Globus pallidus (tissue), 1 donor: ENCODE measurements at places on chromosomes 12 and 14.

- DNase-seq: no peak
These were observed 34.5 kb upstream of the ARID2 start for GRCh38 chr12:45695035-45695434.

GRCh38 chr14:75566752-75567151 lies 11.7 kb upstream of the FLVCR2 start:
- no peak for DNase-seq

DNA sequence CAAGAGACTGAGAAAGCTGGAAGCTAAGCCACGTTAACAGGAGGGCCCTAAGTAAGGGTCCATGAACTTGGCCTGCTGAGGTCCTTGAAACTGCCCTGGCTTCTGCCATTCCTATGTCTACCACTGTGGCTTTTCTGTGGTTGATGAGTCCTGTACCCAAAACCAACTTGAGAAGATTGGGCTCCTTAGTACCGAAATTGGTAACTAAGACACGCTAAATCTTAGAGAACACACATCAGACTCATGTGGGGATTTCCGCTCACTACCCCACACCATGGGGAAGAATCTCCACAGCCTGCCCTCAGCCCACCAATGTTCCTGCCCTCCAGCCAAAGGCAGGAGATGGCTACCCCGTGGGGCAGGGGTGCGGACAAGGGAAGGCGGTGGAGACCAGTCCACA lies 232.9 kb downstream of the SPTSSA start:
- DNase-seq: no peak

DNA sequence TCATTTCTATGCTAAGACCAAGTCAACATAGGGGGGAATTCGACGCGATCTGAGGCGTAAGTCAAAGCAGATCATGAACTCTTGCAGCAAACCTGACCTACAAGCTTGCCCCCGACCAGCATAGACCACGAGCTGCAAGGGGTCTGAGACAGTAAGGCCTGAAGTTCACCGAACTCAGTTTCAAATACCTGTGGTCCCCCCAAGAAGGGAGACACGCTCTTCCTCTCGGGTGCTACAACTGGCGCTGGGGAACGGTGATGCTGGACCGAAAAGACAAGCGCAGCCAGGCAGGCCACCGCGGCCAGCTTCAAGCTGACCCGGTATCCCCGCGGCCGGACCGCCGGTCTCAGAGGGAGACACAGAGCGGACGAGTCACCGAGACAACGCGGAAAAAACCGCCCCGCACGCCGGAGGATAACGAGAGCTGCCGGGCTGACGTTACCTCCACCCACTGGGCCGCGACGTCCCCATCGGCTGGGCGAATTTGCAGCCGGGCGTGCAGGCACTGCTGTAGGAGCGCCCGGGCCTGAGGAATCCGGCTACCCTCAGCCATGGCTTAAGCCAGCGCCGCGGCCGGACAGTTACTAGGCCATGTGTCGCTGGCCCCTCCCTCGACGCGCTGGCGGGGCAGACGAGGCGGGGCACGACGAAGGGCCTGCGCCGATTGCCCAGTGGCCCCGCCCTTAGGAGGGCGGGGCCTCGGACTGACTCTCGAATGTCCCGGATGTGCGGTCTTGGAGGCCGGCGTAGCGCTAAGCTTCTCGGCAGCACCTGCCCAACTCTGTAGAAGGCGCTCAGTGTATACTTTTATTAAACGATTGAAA lies at the start of gene DTD2:
DTD2 (minus strand) TSS at position 666 of the 824 bp plus-strand sequence; CDS start at position 553, 113 bp downstream.
- peak; percentile 98 for DNase-seq

- no peak for DNase-seq
These were observed 54.1 kb downstream of the PITPNM2 start for GRCh38 chr12:123096741-123097140.

DNA sequence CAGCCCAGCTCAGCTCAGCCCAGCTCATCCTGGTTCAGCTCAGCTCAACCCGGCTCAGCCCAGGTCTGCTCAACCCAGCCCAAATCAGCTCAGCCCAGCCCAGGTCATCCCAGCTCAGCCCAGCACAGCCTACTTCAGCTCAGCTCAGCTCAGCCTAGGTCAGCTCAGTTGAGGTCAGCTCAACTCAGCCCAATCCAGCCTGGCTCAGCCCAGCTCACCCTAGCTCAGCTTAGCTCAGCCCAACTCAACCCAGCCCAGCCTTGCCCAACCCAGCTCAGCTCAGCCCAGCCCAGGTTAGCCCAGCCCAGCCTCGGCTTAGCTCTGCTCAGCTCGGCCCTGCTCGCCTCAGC lies 332.3 kb downstream of the TMEM121 start:
- DNase-seq: no peak

DNA sequence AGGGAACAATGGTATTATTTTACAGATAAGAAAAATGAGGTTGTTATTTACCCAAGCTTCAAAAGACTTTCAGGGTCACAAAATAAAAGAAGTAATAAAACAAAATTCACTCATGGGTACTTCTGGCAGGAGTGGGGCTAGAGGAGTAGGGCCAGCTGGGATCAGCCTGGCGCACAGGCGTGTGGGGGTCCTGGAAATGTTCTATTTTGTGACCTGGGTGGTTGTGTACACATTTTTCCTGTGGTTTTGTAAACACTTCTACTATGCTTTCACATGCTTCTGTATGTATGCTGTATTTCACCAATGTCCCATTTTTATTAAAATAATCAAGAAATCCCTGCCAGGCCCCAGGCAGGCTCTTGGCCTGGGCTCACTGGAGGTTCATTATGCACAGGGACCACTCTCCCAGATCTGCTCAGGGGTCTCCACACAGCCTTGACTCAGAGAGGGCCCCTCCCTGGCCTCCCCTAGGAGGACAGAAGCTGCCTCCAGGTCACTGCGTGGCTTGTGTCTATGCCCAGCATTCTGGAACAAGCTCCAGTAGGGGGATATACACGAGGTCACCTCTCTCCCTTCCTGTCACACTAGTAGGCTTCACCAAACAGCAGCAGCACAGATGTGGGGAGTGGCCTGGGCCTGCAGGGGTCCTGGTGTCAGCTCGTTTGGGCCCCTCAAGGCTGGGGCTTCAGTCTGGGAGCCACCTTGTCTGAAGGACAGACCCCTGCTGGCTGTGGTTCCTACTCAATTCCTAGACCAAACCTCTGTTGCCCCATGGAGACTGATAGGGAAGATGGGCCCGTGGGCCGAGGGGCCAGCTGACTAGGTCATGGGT lies 37.8 kb downstream of the ANAPC7 start:
- DNase-seq: no peak

- no peak for DNase-seq
These were observed 437.9 kb downstream of the AACS start for GRCh38 chr12:125503128-125503527.

DNA sequence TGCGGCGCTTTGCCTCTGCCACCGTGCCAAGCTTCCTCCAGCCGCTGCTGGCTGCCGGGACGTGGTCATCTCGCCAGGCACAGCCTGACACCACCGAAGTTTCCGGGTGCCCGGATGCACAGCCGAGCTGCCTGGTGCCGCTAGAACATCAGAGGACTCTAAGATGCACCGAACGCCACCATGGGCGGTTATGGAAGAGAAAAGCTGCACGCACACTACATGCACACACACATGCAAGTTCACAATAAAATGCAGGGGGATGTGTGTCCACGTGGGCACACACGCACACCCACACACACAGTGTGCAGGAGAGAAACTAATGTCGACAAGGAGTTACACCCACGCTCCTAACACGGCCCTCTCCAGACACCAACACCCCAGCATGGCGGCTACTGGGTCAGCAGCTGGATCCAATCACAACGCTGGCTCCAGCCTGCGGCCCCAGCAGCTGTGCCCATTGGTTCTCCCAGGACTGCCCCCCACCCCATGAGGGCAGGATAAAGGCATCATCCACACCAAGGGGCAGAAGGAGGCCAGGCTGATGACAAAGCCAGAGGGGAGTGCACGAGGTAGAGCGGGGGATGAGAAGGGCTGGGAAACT lies 82.7 kb downstream of the BCL11B start:
- peak; percentile 36 for DNase-seq

- no peak for DNase-seq
These were observed 80.3 kb downstream of the WDR20 start for GRCh38 chr14:102220031-102220430.

- no peak for DNase-seq
These were observed 151.0 kb upstream of the LMO3 start for GRCh38 chr12:16756833-16757555.

DNA sequence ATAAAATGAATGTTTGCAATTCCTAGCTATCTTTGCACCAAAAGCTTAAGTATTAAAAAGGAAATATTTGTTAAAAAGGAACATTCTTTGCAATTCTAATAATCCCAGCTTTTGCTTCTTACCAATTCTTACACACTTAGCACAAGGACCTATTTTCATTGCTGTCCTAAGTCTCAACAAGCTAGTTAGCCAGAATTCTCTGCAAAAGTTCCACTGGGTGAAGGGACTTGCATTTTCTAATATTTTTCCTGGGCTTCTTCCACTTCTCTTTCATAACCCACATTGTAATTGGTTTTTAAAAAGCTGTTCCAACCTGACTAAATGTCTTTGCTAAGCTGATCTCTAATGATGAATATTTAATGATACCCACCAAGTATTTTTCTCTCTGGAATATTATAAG lies 307.7 kb upstream of the DIO2 start:
- DNase-seq: no peak

GRCh38 chr14:29042551-29042950 lies 276.0 kb downstream of the FOXG1 start:
- no peak for DNase-seq

- DNase-seq: no peak
These were observed 13.5 kb upstream of the ATG14 start for GRCh38 chr14:55425091-55425490.

DNA sequence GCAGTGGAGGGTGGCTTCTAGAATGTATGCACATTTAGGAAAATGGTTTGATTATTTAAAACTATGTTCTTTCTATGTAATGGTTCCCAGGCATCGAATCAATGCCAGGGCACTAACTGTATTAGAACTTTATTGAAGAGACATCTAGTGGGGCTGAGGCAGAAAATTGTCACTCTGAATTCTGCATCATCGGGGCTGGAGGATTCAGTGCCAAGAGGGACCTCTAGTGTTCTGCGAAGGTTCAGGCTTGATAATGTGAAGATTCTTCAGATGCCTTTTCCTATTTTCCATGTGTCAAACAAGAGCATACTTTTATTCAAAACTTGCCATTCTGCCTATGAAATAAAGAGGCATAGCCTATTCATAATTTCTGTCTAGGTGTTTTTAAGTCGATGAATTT lies 146.3 kb downstream of the CAND1 start:
- peak; percentile 51 for DNase-seq
